IMR-90 (cell line): ENCODE measurements at places on chromosomes 11 and 22.

GRCh38 chr11:61684870-61685616 lies 4.9 kb downstream of the DAGLA start:
- peak; percentile 54 for DNase-seq

- no peak for DNase-seq
Measured at GRCh38 chr22:49500942-49501395, 326.7 kb downstream of the BRD1 start.

DNA sequence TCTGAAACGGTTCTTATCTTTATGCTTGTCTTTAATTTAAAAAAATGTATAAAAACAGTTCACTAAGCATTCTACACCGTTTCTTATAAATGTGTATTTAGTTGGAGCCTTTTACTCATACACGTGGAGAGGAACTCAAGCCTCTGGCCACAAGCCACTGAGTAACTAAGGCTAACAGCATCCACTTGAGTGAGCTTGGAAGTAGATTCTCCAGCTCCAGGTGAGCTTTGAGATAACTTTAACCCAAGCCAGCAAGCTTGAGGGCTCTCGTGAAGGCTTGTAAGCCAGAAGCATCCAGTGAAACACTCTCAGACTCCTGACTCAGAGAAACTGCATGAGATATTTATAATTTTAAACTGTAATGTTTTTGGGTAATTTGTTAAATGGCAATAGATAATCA lies 82.6 kb downstream of the ARHGAP20 start:
- DNase-seq: no peak

DNA sequence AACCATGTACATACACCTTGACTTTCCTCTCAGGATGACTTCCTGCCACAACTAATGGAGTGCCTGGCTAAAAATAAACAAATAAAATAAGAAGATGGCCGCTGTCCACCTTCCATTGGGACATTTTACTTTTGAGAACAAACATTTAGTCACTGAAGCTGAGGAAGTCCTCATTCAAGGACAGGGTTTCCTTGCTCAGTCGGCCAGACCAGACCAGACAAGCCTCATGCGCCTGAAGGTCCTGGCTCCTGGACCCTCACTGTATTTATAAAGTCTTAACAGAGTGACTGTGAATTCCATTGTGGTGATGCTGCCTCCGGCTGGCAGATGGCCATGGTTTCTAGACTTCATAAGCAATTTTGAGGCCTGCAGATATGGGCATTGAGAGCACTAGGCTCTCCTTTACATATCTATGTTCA lies 114.5 kb downstream of the MAML2 start:
- peak; percentile 96 for DNase-seq

- no peak for DNase-seq
Measured at GRCh38 chr11:32107647-32108046, 16.8 kb downstream of the RCN1 start.

GRCh38 chr11:113493206-113493605 lies 18.0 kb upstream of the DRD2 start:
- no peak for DNase-seq

- no peak for DNase-seq
Measured at GRCh38 chr11:19526119-19526518, 186.5 kb upstream of the NAV2 start.

GRCh38 chr11:35077709-35078469 lies 61.1 kb upstream of the CD44 start:
- peak; percentile 84 for DNase-seq

DNA sequence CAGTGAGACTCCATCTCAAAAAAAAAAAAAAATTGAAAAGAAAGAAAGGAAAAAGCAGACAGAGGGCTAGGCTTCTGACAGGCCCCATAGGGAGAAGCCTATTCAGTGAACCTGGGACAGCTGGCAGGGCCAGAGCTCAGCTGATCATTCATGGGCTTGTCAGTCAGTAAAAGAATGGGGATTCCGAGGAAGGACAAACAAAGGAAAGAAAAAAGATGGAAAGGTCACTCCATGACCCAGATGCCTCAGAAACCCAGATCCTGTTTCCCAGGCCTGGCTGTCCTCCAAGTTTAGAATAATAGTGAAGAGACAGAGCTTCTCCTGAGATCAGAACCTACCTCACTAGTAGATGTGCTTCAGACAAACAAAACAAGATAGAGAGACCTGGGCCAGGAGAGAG lies 34.3 kb upstream of the ASPHD2 start:
- no peak for DNase-seq

DNA sequence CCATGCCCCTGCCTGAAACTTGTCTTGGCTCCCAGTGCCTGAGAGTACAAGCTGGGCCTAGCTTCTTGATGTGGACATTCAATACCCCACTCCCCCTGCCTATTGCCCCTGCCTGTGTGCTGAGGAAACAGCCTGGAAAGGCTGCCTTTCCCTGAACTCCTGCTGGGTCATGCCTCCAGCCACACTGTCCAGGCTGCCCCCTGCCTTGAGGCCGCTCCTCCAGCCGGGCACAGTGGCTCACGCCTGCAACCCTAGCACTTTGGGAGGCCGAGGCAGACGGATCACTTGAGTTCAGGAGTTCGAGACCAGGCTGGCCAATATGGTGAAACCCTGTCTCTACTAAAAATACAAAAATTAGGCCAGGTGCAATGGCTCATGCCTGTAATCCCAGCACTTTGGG lies 10.1 kb downstream of the CCS start:
- DNase-seq: no peak

GRCh38 chr11:119121811-119122124 lies 388 bp downstream of the HINFP start:
- no peak for DNase-seq

DNA sequence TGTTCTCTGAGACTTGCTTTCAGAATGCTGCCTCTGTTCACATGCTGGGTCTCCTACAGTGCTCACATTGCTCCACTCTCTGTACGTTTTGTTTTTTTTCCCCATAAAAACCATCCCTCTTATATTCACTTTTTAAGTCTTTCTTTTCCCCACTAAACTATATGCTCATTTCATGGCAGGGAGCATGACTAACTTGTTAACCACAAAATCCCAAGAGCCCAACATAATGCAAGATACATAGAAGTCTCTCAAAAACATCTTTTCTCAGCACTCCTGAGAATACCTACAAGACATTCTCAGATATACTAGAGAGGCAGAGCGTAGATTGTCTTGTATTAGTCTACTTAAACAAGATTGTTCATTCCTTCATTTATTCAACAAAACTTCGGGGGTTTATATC lies 73.3 kb downstream of the FAM76B start:
- DNase-seq: no peak

GRCh38 chr11:118151431-118151830 lies 1.2 kb downstream of the SCN4B start:
- DNase-seq: peak; percentile 4

DNA sequence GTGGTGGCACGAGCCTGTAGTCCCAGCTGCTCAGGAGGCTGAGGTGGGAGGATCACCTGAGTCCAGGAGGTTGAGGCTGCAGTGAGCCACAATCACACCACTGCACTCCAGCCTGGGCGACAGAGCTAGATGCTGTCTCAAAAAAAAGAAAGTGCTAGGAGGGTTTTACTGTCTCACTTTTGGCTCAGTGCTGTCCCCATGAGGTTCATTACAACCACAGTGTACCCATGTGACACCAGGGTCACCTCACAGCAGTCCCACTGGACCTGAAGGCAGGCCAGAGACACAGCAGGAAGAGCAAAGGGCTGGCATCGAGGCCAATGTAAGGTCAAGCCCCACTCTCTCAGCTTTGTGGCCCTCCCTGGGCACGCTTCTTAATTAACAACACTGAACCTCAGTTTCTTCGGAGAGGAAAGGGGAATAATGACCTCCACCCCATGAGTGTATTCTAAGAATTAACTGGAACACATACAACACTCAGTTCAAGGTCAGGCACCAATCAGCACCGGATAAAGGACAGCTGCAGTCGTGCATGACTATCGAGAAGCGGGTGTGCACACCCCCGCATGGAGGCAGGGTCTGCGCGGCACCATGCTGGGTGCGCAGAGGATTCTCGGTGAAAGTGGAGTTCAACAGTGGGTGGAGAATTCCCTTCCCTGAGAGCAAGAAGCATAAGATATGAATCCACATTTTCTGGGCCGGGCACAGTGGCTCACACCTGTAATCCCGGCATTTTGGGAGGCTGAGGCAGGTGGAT lies 30.9 kb upstream of the BAIAP2L2 start:
- no peak for DNase-seq

GRCh38 chr11:101870510-101870909 lies 44.3 kb upstream of the CEP126 start:
- DNase-seq: peak; percentile 87

DNA sequence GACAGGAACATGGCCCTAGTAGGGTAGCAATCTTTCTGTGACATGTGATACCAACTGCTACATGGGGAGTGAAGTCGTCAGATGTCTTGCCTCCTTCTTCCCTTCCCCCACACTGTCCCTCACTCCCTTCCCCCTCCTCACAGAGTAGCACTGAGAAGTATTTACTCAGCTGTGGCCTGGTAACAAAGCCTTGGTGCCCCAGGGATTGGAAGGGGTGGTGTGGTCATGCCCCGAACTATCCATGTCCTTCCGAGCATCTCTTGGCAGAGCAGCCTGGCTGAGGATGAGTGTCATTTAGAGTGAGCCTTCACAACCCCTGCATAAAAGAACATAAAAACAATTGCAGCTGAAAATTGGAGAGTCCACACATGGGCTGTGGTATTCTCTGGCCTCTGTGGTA lies 46.1 kb downstream of the ARFGAP2 start:
- DNase-seq: no peak

DNA sequence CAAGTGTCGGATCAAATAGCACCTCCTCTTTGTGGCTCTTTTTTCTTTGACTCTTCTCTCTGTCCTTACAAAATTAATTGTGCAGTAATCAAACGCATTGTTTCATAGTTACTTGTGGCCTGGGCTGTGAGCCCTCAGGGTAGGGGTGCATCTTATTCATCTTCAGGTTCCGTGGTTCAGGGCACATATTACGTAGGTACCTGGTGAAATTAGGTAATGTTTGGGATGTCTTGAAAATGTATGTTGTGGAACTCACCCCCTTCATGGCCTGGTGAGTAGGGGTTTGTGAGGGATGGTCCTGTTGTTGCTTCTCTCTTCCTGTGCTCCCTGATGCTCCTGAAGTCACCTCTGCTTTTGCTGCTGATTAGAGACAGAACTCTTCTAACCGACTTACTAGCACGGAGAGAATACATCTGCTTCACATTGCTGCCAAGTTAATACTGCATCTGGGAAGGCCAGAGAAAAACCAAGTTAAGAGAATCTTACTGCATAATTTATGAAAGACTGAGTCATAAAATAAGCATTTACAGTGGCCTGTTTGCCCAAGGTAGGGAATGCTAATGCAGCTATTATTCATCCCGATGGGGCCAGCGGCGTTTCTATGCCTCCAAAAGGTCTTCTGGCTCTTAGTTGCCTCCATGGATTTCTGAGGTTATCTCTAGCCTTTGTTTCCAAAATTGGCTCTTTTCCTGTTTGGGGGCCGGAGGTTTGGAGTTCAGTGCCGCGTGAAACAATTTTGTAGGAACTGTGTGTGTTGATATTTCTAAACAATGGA lies 66.9 kb downstream of the TBC1D22A start:
- DNase-seq: peak; percentile 94

DNA sequence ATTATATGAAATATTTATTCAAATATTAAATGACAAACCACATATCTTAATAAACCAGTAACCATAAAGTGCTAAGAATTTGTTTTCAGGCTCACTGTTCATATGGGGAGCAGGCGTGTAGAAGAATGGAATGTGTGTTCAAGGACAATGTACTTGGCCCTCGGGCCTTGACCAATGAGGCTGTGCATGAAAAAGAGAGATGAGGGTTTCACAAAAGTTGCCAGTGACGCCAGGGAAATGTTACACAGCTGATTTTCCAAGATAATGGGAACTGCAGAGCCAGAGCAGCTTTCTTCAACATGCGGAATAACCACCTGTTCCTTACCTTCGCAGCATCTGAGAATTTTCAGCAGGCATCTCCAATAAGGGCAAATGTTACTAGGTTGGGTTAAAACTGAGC lies 4.2 kb downstream of the SF1 start:
- no peak for DNase-seq

DNA sequence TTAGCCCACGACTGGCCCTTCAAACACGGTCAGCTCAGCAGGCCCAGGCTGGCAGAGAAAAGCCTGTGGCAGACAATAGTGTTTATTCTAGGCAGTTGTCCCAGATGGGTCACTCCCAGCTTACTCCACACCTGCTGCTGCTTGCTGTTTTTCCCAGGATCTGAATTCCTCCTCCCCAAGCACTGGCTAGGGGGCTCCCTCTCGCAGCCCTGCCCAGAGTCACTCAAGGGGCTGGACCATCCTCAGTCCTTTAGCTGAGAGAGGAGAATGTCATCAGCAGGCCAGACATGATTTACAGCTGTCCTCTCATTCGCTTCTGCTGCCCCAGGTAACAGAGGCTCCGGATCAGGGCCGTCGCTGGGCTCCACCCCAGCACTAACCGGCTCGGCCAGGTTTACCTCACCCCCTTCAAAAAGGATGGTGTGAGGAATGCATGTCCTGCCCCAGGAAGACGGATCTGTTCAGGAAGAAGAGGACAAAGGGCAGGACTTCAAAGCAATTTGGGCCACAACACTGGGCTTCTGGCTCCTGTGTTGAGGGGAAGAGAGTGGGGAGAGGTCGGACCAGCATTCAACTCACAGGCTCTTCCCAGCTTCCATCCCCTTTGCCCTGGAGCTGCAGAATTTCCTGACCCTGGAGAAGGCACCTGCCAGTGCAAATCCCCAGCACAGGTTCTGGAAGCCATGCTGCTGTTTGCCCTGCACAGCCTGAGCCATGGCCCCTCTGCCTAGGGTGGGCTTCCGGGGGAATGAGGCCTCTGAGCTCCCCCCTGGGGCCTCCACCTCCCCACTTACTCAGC lies 59.7 kb upstream of the BARX2 start:
- no peak for DNase-seq

DNA sequence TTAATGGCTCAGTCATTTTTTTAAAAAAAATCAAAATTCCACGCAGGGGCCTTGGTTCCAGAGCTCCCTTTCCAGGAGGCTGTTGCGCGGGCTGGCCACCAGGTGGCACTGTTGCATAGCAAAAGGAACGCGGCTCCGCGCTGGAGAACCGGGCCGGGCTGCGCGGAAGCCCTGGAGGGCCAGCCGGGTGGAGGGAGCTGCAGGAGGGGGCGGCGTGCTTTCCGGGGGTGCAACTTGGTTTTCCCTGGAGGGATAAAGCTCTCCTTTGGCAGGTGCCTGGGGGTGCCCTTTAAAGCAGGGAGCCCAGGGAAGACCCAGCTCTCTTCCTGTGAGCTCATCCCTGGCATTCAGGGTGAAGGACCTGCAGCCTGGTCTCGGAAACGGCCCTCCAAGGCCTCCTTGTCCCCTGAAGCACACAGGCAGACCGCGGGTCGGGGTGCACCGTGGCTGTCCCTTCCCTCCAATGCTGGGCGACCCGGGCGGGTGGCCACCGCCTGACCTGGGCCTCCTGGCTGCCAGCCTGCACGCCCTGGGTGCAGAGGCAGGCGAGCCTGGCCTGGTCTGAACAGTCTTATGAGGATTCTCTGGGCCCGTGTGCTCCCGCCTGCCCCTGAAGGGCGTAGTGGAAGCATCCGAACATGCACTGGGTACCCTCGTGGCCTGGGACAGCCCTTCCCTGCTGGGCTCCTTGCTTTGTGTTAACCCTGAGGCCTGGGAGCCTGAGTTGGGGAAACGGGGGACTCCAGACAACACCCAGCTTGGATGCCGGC lies 23.4 kb downstream of the KRTAP5-5 start:
- DNase-seq: peak; percentile 29
